A549 treated with DMSO at 1 μM for 4 hours (cell line): ENCODE measurements at places on chromosomes 13 and 19. TPM values are rescaled to one million over a fixed set of nuclear protein-coding genes. Genes with fewer than 3 reads are reported as not detected.

The TUBB4A gene
- 5.2 to 6.6 TPM (median 5.9 TPM) in 5 replicates for total RNA-seq

The PCDH9 gene
- 6.7 to 9.3 TPM (median 8.7 TPM) in 5 replicates for total RNA-seq

The DPF1 gene
- 3.7 to 4.9 TPM (median 4.7 TPM) in 5 replicates for total RNA-seq

The CCL25 gene
- not detected in 5 replicates for total RNA-seq

The PRR22 gene
- 2.1 to 3.2 TPM (median 2.6 TPM) in 5 replicates for total RNA-seq

The N4BP2L1 gene
- total RNA-seq, result 0.32 to 0.96 TPM (median 0.57 TPM) in 5 replicates

The FREM2 gene
- under 0.01 TPM in 1 of 5 replicates, not detected in the others for total RNA-seq

The TLE6 gene
- total RNA-seq, result 4.1 to 6.1 TPM (median 5.0 TPM) in 5 replicates

The PSG7 gene
- total RNA-seq, result 0.06 to 0.26 TPM (median 0.09 TPM) in 5 replicates

The ZSCAN4 gene
- not detected in 5 replicates for total RNA-seq

The RDH8 gene
- 0.26 to 0.63 TPM (median 0.44 TPM) in 5 replicates for total RNA-seq

The PSG6 gene
- total RNA-seq, result 0.06 to 0.13 TPM in 2 of 5 replicates, not detected in the others

The DENND1C gene
- total RNA-seq, result 0.16 to 0.56 TPM (median 0.24 TPM) in 5 replicates

The SYNGR4 gene
- total RNA-seq, result 2.0 to 3.6 TPM (median 2.4 TPM) in 5 replicates

The DHDH gene
- total RNA-seq, result 0.91 to 1.8 TPM (median 1.7 TPM) in 5 replicates

The WDR62 gene
- 23.0 to 30.7 TPM (median 27.6 TPM) in 5 replicates for total RNA-seq

The MAG gene
- total RNA-seq, result not detected in 5 replicates

The CTXN1 gene
- 10.0 to 22.5 TPM (median 17.0 TPM) in 5 replicates for total RNA-seq

The FUT6 gene
- not detected in 5 replicates for total RNA-seq

The BCAM gene
- 67.7 to 91.0 TPM (median 77.6 TPM) in 5 replicates for total RNA-seq

The RAB8A gene
- total RNA-seq, result 41.0 to 61.3 TPM (median 44.4 TPM) in 5 replicates

The USHBP1 gene
- total RNA-seq, result not detected in 5 replicates

The AZU1 gene
- total RNA-seq, result 0.14 to 0.34 TPM (median 0.22 TPM) in 4 of 5 replicates, not detected in the other
